ENCODE measurements at places on chromosomes 7 and 10.

- no peak for DNase-seq
These were observed 106.2 kb downstream of the ELAPOR2 start for GRCh38 chr7:86953219-86953618.

DNA sequence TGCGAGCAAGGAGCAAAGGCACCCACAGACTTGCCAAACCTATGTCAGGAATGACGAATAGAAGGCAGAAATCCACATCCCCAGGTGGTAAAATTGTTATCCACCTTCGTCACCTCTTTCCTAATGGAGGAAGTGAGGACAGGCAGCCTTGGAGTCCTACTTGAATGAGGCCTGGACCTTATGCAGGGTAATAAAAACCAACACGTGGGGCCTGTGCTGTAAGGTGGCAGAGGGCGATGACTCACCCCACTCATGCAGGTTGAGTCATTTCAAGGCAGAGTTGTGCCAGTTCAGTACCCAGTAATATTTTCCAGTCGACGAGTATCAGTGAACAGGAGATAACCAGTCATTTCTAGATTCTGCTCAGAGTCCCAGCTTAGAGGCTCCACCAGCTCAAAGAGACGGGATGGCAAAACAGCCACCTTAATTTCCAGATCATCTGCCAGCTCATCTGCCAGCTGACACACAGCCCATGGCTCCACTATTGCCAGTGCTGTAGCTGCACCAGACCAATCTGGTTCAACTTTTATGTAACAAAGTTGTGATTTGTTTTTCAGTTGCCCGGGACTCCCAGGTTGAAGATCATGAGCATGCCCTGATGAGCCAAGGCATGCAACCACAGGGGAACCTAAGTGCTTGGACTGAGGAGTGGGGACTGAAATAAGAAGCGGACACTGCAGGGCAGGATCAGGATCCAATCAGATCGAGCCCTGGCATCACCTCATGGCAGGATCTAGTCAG is 176.2 kb upstream of the ITGB1 start:
- DNase-seq = peak; percentile 22

DNA sequence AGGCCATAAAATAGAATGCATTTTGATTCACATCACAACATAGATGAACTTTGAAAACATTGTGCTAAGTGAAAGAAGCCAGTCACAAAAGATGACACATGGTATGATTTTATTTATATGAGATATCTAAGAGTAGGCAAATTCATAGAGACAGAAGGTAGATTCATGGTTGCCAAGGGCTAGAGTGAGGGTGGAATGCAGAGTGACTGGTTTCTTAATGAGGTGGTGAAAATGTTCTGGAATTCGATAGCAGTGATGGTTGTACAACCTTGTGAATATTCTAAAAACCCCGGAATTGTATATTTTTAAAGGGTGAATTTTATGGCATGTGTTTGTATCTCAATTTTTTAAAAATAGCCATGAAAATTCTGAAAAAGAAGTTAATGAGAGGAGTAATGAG is 42.9 kb downstream of the ABCB4 start:
- no peak for DNase-seq

DNA sequence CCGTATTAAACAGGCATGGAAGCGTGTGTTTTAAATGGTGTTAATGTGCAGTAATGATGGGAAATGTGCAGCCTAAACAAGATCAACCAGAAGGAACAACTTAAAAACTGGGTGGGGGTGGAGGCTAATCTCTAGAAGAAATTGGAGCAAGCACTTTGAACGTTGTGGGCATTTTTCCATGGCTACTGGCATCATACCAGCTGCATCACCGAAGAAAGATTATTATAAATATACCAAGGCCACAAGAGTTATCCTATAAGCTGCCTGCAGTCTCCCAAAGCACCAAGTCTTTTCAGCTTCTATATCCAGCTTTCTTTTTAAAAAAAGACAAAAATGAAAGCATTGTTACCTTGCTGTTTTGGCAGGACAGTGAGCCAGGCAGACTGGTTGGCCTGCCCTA is 79.9 kb downstream of the FGFR2 start:
- DNase-seq = no peak

GRCh38 chr10:18429335-18429734 is 222.1 kb downstream of the NSUN6 start:
- no peak for DNase-seq

DNA sequence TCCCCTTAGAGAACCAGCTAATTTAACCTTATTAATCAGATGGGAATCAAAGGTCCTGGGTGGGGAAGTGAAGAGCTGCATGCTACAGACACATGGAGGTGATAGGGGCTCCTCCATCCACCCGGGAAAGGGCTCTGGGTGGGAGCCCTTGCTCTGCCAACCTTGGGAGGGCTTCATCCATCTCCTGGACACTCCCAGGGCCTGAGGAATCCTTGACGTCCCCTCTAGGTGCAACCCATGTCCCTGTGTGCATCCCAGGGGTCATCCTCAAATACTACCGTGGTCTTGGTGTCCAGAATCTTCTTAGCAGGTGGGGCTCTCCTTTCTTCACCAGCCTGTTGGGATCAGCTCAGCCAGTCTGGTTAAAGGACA is 55.4 kb upstream of the IGFBP3 start:
- DNase-seq = no peak

- DNase-seq = no peak
These were observed 22.8 kb upstream of the ITGB8 start for GRCh38 chr7:20307901-20308300.

DNA sequence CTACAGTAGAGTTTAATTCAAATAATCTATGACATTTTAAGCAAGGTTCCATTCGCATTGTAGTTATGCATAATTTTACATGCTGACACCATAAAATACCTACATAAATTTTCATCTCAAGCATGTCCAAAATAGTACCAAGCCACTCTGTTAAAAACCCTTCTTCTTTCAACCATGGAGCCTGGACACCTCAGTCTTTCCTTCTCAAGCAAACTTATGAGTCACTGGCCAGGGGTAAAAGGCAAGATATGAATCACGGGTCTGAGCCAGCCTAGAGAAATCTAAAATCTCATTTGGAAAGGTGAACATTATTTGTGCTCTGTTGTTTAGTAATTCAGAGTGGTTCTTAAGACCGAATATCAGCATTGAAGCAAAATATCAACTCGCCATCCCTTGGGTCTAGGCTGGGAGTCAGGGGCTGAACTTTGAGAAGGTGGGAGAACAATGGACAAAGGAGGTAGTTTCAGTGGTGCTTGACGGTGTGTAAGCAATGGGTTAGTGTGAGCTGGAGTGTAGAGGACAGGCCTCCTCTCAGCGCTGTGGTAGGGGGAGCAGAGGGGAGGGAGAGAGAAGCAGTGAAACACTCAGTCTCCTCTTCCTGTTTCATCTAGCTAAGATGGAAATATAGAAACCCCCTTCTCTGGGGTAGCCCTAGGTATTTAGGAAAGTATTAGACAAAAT is 19.1 kb upstream of the GPAM start:
- DNase-seq = no peak

DNA sequence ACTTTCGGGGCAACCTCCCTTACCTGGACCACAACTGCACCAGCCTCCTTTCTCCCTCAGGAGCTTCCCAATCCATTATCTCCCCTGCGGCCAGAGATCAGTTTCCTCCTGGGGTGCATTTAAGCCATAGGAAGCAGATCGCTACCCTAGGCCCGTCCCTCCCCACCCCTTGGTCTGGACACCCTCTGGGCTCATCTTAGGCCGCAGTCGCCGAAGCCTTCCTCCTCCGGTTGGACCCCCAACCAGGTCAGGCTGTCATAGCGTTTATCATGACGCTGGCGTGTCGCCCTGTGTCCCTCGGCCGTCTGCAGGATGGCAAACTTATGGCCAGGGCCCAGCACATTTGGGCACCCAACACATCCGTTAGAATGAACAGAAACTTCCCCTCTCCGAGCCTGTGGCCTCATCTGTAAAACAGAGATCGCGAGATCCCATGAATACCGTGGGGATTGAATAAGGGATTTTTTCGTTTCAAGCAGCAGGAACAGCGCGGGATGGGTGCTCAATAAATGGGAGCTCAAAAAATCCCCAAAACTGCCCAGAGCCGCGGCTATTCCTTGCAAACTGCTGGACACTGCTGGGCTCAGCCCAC is 669 bp upstream of the AP5Z1 start:
- no peak for DNase-seq

- no peak for DNase-seq
These were observed 103.8 kb upstream of the CCNY start for GRCh38 chr10:35232527-35232926.

GRCh38 chr7:84339306-84339705 is 144.7 kb upstream of the SEMA3A start:
- no peak for DNase-seq

DNA sequence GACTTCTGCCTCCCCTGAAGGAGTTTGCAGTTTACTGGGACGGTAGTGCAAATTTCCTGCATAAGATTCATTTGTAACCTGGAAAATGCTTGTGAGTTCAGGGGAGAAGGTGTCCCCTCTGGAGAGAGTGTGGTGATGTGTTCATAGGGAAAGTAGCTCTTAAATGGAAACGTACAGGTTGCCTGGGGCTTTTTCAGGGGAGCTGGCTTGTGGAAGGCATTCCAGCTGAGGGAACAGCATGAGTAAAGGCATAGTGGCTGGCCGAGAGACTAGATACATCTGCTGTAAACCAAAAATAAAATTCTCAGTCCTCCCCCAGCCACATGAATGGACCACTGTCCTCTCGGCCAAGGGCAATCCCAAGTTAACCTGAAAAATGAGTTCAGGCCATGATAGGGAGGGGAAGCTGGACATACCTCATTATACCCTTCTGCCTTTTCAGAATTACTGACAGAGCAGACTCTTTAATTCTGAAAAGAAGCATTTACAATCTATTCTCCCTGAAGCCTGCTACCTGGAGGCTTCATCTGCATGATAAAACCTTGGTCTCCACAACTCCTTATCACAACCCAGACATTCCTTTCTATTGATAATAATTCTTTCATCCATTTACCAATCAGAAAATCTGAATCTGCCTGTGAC is 123.7 kb downstream of the GALNT17 start:
- no peak for DNase-seq

DNA sequence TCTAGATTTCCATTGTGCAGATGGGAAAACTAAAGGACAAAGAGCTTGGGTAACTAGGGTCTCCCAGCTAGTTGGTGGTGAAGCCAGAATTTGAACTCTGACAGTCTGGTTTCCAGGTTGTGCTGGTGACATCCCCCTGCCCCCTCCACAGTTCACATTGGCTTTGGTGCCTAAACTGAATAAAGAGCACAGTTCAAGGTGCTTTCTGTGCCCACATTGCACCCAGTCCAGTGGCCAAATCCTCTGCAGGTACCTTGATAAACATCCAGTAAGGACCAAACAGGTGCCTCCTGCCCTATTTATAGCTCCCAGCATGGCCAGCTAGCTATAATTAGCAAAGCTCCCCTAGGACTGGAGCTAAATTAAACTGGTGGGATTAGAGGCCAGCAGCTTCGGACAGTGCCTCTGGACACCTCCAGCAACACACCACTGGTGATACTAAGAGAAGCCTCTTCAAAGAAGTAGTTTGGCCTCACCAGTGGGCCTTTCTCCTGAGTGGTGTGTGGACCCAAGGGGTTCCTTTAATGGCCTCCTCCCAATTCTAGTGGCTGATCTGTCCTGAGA is 59.9 kb downstream of the KCNMA1 start:
- DNase-seq = no peak

DNA sequence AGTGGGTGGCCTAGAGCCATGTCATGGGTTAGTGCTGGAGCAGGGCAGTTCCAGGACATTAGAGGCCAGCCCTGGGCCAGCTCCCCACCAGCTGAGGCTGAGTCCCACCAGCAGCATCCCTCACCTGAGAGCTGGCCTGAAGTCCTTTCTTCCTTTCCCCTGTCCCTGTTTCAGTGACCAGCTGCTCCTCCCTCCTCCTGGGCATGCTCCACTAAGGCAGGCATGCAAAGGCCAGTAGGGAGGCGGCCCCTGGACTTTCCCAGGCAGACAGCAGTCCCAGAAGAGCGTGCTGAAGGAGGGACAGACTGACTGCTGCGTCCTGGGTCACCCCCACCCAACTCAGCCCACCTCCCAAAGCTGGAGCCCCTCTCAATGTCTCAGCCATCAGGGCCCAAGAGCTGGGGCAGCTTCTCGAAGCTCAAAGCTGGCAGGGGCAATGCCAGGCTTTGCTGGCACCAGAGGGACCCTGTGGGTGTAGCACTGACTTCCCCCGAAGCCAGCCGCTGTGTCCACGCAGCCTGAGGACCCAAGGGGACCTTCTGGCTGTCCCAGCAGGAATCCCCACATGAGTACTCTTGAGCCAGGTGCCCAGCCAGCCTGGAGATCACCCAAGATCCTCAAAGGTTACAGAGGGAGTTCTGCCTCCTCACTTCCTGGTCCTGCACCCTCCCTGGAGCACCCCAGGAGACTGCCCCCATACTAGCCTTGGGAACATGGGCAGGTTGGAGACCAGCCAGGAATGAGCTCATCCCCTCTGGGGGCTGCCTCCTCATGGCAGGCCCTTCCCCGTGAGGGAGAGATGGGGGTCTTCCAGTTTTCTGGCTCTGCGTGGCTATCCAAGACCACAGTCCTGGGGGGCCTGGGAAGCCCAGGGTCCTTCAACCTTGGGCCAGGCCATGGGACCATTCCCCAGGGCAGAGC is 35.2 kb upstream of the RET start:
- DNase-seq = no peak

GRCh38 chr7:7707246-7707645 is 11.2 kb downstream of the RPA3 start:
- no peak for DNase-seq

DNA sequence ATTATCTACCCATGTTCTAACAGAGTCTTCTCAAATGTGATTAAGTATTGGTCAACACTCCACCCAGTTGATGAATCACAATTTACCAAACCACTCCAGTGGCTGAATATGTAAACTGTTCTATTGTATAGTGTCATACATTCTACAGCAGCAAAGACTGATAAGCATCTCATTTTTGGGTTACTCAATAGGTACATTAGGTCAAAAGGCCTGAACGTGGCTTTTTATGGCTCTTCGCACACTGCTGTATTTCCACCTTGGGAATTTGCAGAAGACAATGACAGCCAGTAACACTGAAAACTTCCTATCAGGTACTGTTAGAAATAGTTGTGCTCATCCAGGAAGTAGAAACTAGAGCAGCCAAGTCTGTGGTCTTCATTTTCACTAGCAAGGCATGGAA is 166.9 kb downstream of the GLI3 start:
- no peak for DNase-seq

GRCh38 chr7:2862831-2863361 is 18.8 kb upstream of the GNA12 start:
- DNase-seq = no peak

GRCh38 chr7:69203871-69204270 is 394.4 kb upstream of the AUTS2 start:
- no peak for DNase-seq

GRCh38 chr10:69499726-69500689 is 48.7 kb downstream of the TSPAN15 start:
- DNase-seq = no peak

Data from NCI-H2081 (cell line).